ENCODE measurements at places on chromosomes 4 and X.

- no peak for DNase-seq
Measured at GRCh38 chr4:89807441-89808140, 29.4 kb downstream of the SNCA start.

DNA sequence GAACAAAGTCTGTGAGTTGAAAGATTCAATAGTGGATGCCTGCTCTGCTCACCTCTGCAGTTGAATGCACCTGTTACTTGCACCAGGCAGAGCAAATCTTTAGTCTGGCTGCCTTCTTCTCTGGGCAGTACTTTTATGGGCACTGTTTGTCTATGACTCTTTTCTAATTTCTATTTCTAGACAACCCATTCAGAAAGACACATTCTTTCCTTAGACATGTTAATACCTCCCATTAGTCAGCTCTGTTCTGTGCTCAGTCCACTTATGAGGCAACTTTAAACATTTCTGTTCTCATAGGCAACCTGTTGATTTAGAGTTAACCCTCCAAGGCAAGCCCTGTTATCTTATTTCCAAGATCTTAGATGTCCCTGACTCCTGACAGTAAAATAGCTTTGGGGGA lies 108.9 kb downstream of the SYNPO2 start:
- DNase-seq, result no peak

- no peak for DNase-seq
Measured at GRCh38 chr4:71355971-71356370, 17.2 kb downstream of the SLC4A4 start.

DNA sequence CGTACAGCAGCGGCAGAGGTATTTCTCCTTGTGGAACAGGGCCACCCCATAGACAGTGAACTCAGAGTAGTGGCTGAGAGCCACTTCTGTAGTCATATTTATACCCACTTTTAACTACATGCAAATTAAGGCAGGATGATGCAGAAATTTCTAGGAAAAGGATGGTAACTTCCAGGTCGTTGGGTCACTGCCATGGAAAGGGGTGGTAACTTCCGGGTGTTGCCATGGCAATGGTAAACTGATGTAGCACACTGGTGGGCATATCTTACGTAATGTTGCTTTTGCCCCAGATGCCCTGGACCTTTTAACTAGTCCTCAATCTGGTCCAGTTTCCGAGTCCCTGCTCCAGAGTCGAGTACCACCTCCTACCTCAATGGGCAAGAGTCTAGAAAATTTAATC lies 154.8 kb upstream of the AGA start:
- DNase-seq, result no peak

DNA sequence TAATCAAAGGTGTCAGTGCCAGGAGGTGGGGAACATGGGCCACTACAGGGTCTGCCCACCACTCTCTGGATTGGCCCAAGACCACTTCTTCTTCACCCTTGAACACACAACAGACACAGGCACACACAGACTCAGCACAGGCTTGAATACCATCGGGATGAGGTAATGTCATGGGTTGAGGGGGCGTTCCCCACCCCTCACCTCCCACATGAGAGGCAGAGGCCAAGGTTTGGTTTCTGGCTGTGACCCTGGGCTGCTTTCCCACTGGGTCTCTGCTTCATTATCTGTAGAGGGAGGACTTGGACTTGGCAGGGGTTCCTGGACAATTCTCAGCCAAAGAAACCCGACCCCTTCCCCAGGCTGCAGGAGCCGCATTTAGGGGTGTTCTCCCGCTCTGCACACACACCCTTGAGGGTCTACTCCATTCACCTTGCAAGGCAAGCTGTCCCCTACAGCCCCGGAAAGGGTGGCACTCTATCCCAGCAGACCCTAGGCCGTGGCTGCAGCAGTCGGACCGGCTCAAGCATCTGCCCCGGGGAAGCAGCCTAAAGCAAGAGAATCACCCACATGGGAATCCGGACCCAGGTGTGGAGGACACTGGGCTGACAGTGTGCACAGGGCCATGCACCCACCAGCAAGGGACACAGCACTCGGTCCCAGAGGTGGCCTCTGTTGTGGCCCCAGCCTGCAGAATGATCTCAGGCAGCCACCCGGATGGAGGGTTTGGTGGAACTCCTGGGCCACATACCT lies 62.4 kb downstream of the TRMT44 start:
- DNase-seq, result no peak
